ENCODE measurements at places on chromosomes 4 and X.

DNA sequence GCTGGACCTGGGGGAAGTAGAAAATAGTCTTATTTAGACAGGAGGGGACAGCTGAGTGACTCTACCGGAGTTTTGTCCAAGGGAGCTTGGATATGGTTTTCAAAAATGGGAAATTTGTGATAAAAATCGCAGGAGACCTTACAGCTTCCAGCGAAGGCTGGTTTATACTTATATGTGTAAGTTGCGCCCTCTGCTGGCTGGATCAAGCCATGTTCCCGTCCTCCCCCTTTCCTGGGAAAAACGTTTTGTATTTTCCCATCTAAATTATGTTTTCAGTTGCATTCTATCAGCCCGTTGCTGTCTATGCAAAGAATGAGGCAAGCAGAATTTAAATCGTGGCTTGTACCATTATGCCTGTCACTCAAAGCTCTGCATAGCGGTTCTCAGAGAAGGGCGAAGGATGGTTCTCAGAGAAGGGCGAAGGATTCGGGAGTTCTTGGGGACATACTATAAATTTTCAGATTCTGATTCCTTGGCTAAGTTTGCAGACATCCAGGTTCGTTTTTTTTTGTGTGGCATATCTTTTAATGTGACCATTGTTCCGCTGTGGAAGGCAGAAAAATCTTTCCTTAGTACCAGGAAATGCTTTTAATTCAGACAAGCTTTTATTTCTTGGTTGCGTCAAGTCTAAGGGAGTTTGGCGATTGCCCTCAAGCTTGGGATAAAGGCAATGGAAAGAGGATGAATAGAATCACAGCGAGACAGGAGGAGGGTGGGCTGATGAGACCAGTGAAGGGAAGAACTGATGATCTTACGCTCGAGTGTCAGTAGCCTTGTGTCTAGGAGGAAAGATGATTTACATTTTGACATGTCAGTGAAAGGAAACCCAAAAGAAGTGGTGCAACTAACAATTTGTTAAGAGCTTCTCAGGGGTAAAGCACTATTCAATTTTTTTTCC is 128.5 kb upstream of the ARX start:
- peak; percentile 64 for DNase-seq

- no peak for DNase-seq
Observed at GRCh38 chr4:104531390-104531789, 36.7 kb upstream of the CXXC4 start.

GRCh38 chrX:123181233-123181914 is 2.7 kb upstream of the GRIA3 start:
- DNase-seq = no peak

GRCh38 chr4:2744576-2745270 is 11.4 kb downstream of the TNIP2 start:
- no peak for DNase-seq

- DNase-seq = no peak
Observed at GRCh38 chr4:128573781-128574508, 235.6 kb upstream of the JADE1 start.

GRCh38 chr4:336099-336892 is 1.3 kb upstream of the ZNF141 start:
- DNase-seq = peak; percentile 71

All from Right ventricle myocardium superior (tissue), 1 donor.